Activated CD4-positive, alpha-beta T cell treated with anti-CD3 and anti-CD28 coated beads for 36 hours (primary cell): ENCODE measurements at places on chromosomes 12 and 14. TPM values are rescaled to one million over a fixed set of nuclear protein-coding genes. Genes with fewer than 3 reads are reported as not detected.
A peak's percentile ranks its signal among the peaks of the same experiment; 100 is the strongest.

GRCh38 chr12:77248036-77248435 lies 182.7 kb upstream of the E2F7 start:
- no peak for DNase-seq

GRCh38 chr14:54650331-54650958 lies 83.5 kb downstream of the SAMD4A start:
- DNase-seq, result no peak

DNA sequence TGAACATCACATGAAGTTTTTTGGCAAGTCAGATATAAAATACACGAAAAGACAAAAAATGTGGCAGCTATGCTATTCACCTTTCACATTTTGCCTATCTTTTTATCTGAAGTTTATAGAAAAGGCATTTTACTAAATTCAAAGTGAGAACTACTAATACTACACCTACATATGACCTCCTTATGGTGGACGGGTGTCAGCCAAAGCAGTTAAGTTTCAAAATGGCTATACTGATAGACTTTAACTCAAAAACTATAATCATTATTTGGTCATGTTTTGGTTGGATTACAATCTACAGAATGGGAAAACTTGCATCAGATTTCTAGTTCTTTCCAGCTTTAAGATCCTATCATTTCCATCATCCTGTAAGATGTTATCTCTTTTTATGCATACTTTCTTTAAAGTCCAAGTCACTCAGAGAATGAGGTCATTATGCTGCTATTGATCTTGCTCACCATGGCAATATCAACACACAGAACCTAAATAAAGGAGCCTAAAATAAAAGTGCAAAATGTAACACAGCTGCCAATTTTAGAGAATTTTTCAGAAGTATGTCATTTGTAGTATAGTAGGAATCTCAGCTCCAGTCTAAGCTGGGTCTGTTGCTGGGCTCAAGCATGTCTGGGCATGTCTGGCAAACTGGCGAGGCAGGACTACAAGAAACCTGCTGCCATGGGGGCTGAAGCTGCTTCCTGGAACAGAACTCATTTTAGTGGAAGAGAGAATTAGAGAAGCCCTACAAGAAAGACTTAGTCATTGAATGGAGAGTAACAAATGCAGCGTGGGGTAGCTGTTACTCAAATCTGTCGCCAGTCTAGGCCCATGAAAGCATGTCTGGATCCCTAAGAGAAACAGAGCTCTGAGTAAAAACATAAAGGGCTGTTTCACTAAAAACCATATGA lies 7.6 kb upstream of the AEBP2 start:
- DNase-seq, result peak; percentile 72

DNA sequence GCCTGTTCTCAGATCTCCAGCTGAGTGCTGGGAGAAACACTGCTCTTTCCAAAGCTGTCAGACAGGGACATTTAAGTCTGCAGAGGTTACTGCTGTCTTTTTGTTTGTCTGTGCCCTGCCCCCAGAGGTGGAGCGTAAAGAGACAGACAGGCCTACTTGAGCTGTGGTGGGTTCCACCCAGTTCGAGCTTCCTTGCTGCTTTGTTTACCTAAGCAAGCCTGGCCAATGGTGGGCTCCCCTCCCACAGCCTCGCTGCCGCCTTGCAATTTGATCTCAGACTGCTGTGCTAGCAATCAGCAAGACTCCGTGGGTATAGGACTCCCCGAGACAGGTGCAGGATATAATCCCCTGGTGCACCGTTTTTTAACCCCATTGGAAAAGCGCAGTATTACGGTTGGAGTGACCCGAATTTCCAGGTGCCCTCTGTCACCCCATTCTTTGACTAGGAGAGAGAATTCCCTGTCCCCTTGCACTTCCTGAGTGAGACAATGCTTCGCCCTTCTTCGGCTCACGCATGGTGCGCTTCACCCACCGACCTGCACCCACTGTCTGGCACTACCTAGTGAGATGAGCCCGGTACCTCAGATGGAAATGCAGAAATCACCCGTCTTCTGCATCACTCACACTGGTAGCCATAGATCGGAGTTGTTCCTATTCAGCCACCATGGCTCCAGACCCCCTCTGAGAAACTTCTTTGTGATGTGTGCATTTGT lies 650.3 kb upstream of the ALG10B start:
- DNase-seq, result no peak

BIN2 gene
- 39.9 TPM for total RNA-seq

ABCD4 gene
- total RNA-seq, result 43.0 TPM

GRCh38 chr14:72633551-72633950 lies 260.4 kb downstream of the DPF3 start:
- no peak for DNase-seq

DNA sequence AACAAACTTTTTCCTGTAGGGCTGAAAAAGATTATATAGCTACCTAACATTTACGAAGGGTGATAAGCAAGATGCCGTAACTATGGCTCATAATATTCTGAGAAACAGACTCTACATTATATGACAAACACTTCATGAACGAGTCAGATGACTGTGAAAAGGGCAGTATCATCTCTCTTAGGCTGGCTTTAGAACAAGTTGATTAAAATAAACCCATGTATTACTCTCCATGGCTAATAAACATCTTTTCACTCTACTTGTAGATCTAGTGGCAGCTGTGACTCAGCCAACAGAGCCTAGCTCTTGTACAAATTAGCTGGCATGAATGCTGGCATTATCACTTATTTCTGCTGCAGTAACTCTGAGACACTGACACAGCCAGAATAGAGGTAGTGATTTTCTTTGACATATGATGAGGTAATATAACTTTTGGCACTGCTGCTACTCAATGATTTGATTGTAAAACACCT lies 47.1 kb downstream of the SLC2A13 start:
- DNase-seq, result no peak

EXOC3L4 gene
- not detected for total RNA-seq

- DNase-seq, result no peak
Measured at GRCh38 chr12:5792343-5792742, 152.7 kb downstream of the ANO2 start.

GRCh38 chr12:15590180-15590826 lies 198.9 kb downstream of the EPS8 start:
- DNase-seq, result peak; percentile 62

- DNase-seq, result no peak
Measured at GRCh38 chr12:103868215-103868614, 27.2 kb upstream of the NT5DC3 start.

ACOT6 gene
- total RNA-seq, result not detected

GRCh38 chr12:68264158-68264855 lies 10.9 kb upstream of the IL22 start:
- DNase-seq, result no peak

KITLG gene
- 0.23 TPM for total RNA-seq

- DNase-seq, result no peak
Measured at GRCh38 chr14:85442996-85443395, 86.9 kb upstream of the FLRT2 start.

DNA sequence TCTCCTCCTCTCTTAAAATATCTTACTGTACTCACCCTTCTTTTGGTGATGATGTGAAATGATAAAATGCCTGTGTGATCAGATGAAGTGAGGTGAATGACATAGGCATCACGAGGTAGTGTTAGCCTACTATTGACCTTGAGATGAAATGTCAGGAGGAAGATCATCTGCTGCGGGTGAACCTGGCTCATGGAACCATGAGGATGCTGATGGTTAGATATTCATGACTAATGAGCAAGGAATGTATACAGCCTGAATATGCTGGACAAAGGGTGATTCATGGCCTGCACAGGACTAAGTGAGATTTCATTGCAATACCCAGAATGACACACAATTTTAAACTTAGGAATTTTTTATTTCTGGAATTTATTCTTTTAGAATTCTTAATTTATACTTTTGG lies 89.6 kb downstream of the DAAM1 start:
- DNase-seq, result no peak

DNA sequence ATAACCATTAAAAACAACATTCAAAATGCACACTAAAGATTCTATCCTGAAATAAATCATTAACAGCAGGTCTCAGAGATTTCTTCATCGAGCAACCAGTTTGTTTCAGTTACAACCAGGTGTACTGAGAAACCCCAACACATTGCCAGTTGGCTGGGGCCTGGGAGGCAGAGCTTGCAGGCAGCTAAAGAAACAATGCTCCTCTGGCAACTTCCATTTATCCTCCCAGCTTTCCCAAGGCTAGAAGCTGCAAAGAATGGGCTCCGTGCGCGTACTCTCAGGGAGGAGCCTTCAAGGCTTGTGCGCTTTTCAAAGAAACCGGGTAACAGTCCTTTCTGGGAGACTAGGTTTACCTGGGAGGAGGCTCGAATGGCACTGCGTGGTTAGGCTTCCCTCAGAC lies 181.6 kb downstream of the MSRB3 start:
- DNase-seq, result no peak

DNA sequence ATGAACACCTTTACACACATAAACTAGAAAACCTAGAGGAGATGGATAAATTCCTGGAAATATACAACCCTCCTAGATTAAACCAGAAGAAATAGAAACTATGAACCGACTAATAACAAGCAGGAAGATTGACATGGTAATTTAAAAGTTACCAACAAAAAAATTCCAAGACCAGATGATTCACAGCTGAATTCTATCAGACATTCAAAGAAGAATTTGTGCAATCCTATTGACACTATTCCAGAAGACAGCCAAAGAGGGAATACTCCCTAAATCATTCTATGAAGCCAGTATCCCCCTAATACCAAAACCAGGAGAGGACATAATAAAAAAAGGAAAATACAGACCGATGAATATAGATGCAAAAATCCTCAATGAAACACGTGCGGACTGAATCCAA lies 102.6 kb upstream of the KRR1 start:
- no peak for DNase-seq

GRCh38 chr14:71183876-71184689 lies 276.8 kb downstream of the PCNX1 start:
- no peak for DNase-seq

DNA sequence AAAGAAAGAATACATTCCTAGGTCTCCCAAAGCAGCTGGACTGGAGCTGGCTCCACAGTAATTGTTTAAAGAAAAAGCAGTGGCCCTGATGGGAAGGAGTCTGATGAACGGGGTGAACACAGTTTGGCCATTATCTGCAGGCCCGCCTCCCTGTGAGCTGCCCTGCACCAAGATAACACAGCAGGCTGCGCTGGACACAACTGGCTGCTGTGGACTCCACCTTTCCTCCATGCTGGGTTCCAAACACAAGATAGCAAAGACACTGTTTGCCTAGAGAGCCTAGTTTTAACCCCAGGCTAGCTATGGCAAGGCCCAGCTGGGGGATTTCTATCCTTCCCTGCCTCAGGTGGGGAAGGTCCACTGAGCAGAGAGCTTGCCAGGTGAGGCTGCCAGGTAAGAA lies 34.6 kb downstream of the ZFP36L1 start:
- no peak for DNase-seq

DNA sequence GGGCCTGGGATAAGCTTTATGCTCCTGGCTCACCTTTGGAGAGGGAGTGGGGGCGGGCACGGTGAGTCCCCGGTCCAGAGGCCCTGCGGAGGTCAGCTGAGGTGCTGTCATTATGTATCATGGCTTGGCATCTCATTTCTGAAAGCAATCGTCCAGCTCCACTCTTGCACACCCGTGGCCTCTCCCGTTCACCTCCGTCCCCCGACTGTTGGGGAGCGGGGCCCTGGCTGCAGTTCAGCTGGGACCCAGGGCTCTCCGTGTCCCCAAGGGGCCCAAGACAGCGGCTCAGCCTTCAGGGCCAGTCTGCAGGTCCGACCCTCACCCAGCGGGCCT lies 10.6 kb downstream of the BMP4 start:
- DNase-seq, result no peak

- no peak for DNase-seq
Measured at GRCh38 chr12:123243671-123244262, 10.5 kb downstream of the MTRFR start.

DNA sequence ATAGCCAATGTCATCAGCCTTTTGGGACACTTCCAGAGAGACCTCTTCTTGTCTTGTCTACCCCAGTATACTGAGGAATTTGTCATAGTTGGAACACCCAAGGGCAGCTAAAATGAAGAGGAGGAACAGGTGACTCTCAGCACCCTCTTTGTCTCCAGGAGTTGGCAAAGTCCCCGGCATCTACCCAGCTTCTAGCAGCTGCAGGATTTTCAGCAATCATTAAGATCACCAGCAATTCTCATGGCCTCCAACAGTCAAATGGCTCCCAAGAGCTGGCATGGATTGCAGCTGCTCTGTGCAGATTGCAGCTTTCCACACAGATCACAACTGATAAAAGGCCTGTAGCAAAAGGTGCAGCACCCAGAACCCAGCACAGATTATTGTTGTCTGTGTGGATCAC lies 32.9 kb downstream of the RERGL start:
- no peak for DNase-seq

GRCh38 chr14:102200690-102201352 lies 61.1 kb downstream of the WDR20 start:
- peak; percentile 24 for DNase-seq

DNA sequence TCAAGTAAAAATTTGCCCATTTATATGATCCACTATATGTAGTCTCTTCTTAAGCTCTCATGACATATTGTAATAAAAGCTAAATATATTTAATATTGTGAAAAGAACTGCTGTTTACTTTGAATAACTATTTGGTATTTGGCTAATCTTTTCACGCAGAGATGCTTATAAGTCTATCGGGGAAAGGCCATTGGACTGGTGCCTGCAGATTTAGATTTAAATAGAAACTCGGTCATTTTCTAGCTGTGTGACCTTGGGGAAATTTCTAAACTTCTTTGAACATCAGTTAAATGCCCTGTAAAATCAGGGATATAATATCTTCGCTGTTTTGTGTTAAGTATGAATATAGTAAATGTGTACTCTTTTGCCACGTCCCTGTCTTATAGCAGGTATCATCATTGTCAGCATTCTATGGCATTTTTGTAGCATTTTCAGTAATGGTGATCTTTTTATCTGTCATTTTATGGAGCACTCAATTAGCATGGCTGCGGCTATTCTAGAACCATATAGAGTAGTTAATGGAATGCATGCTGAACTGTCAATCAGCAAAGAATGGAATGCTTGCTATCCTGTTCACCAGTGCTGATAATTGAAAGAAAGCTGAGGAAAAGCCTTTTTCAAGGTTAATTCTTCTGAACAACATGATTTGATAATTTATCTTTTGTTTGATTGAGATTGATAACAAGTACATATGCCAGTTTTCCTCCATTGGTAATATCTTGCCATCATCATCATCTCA lies 181.2 kb downstream of the TMTC2 start:
- DNase-seq, result no peak
